SW 1271 (cell line): ENCODE measurements at places on chromosomes 6 and 20.

DNA sequence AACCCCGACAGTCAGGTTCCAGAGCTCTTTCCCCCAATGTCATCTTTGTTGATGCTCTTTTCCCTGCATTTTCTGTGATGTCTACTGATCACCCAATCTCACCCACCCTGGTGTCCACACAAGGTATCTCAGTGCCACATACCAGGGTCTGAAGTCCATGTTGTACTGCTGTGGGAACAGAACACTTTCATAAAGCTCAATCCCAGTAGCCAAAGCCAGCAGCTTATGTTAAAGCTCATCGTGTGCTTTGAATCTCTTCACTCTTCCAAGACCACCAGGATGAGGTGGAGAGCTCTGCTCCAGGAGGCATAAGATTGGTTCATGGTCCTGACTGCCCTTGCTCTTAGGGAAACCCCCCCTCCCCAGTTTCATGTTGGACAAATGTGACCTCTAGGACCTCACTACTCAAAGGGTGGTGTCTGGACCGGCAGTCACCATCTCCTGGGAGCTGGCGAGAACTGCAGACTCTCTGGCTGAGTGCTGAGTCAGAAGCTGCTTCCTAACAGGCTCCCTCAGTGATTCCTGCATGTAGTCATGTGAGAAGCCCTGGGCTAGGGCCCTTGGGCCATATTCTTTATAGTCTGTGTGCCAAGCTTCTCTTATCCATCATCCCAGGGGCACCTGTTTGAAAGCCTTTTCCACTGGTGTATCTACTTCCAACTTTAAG lies 13.4 kb upstream of the CPNE5 start:
- peak; percentile 28 for DNase-seq

- DNase-seq: no peak
These were observed 91.5 kb downstream of the EPHA7 start for GRCh38 chr6:93327857-93328256.

GRCh38 chr6:48765352-48765961 lies 654.5 kb upstream of the PTCHD4 start:
- peak; percentile 39 for DNase-seq

- no peak for DNase-seq
These were observed 3.4 kb downstream of the BNIP5 start for GRCh38 chr6:36333171-36333895.

DNA sequence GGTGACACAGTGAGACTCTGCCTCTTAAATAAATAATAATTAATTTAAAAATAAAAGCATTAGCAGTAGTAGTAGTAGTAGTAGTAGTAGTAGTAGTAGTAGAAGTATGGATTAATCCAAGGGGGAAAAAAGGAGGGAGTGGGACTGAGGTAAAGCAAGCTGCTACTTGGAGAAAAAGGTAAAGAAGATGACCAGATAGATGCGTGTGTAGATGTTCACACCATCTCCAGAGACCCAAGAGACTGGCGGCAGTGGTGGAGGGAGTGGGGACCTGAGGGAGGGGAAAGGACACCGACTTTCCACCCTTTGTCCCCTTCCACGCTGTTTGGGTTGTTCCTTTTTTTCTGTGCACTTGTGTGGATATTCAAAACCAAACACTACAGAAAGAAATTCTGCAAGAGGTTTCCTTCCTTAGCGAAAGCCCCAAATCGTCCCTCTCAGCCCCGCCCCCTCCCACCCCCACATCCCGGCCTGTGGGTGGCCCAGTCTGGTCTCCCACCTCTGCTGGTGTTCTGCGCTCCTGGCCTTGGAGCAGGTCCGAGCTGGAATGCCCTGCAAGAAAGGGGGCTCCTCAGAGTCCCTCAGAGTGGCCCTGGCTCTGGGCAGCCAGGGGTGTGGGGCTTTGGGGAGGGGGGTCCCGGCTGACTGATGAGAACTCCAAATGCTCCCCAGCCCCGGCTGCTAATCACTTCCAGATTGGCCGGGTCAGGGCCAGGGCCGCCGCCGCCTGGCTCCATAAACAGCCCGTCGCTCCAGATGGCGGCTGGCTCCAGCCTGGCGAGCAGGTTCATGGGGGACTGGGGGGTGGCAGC lies 60.2 kb downstream of the UBE2V1 start:
- DNase-seq: no peak

DNA sequence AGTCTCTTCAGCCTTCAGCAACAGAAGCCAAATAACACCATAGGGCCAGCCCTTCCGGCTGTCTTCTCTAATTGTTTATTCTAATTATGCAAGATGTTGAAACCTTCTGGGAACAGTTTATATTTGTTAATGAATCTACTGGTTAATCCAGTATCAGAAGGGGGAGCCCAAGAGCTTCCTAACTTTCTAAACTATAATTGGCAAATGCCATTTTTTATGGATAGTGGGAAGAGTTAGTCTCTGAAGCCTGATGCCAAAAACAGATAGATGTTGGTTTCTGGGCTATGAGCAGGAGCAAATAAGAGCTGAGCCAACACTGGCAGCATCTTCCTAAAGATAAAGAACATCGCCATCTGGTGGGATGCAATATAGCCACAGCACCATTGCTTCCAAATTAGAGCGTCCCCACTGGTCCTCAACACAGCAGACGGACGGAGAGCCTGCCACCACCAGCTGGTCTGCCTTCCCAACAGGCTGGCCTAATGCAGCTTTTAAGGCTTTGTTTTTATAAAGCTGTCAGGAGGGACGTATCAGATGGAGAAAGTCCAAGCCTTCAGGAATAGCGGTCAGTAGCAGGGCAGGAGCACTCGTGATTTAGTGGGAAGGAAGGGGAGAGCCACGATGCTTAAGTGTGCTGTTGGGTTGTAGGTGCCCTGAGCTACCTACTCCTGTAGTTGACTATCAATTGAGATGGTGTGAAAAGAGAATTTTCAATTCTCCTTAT lies 118.8 kb downstream of the RALGAPA2 start:
- no peak for DNase-seq

DNA sequence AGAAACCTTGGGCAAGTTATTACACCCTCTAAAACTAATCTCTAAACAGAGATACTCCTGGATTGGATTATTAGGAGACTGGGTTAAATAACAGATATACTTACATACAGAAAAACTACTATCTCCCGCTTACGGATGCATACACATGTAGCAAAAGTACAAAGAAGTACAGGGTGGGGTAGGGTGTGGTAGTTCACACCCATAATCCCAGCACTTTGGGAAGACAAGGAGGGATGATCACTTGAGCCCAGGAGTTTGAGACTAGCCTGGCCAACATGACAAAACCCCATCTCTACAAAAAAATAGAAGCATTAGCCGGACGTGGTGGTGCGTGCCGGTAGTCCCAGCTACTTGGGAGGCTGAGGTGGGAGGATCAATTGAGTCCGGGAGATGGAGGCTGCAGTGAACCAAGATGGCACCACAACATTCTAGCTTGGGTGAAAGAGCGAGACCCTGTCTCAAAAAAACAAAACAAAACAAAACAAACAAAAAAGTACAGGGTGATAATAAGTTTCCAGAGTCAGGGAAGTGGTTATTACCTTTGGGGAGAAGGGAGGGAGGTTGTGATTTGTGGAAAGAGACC lies 8.1 kb downstream of the PIM1 start:
- no peak for DNase-seq

DNA sequence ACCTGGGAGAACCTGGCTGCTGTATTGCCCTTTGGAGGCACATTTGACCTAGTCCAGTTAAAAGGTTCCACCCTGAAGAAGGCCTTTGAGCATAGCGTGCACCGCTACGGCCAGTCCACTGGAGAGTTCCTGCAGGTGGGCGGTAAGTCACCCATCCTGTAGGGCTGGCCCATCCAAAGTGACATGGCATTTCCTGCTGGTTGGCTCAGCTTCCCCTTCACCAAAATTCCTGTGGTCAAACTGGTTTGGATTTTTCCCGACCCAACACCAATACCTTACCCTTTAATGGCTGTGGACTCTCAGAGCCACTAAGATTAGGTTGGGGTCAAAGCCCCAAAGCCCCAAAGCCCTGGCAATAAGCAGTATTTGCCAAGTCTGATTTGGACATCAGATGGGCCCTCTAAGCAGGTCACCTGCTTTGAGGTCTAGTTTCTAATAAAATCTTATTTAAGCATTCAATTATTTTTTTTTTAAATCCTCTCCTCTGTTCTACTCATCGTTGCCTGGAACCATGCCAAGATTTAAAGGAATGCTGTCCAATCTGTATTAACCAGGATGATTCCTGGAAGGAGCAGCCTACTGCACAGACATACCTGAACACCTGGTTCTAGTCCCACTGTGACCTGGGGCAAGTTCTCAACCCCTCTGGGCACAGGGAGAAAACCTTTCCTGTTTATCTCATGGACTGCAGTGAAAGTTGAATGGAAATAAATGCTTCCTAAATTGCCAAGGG lies 40.8 kb downstream of the NT5E start:
- peak; percentile 54 for DNase-seq

GRCh38 chr20:57470666-57471495 lies 54.1 kb downstream of the CTCFL start:
- DNase-seq: no peak
